ENCODE measurements at places on chromosomes 6 and 20.

DNA sequence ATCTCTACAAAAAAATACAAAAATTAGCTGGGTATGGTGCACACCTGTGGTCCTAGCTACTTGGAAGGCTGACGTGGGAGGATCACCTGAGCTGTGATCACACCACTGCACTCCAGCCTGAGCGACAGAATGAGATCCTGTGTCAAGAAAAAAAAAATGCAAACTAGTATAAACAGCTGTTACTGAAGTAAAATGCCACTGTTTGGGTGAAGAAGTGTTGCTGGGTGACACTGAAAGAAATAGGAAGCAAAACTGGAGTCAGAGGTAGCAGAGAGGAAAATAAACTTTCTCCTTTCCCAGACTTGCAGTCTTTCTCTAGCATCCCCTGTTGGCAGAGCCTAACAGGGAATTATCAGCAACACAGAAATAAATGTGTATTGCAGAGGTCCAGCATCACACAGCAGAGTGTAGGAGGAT is 241.2 kb upstream of the PREP start:
- no peak for DNase-seq

GRCh38 chr6:108689272-108690161 is 128.8 kb downstream of the FOXO3 start:
- no peak for DNase-seq

DNA sequence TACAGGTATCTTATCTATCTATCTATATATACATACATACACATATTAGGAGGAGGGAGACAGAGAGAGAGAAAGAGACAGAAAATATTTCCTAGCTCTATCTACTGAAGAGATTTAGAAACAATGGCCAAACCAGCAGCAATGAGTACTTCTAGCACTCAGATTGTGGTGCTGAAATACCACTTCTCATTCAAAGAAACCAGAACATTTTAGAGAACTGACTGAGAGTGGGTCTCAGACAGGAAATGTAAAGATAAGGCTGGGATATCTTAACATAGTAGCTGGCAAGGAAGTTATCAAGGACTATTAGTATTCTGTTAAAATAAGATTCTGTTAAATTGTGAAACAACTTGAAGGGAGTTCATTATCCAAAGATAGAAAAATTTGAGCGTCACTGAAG is 57.0 kb downstream of the DNAAF9 start:
- no peak for DNase-seq

GRCh38 chr20:42706759-42707158 is 482.9 kb downstream of the PTPRT start:
- no peak for DNase-seq

DNA sequence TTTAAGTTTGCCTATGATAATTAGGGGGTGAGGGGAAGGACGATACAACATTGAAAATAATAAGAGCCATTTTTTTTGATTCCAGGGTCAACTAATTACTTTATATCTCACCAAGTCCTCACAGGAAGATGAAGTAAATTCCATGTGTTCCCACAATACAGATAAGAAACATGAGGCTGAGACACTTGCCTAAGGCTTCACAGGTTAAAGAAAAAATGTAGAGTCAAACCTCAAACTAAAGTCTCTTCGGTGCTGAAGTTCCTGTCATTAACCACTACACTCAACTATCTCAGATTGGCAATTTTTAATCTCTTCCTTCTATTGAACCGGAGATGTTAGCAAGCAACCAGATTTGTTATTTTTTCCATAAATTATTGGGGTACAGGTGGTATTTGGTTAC is 33.0 kb downstream of the MRAP2 start:
- no peak for DNase-seq

GRCh38 chr6:137094411-137095008 is 49.7 kb upstream of the IL20RA start:
- peak; percentile 77 for DNase-seq

DNA sequence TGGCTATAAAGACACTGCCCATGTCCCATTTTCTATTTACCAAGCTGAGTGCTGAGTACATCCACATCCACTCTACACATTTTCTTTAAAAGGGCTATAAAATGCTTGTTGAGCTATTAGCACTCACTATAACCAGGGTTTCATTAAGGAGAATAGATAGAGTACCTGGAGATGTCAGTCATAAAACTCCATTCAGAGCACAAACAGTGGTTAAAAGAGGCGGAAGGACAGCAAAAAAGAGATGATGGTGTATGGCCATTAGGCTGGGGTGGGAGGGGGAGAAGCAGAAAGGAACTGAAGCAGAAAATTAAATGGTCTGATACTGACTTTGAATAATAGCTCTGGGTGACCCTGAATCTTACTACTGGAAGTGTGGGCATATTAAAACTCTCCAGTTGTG is 609.9 kb upstream of the MAP3K7 start:
- DNase-seq = no peak

- DNase-seq = no peak
Observed at GRCh38 chr6:170033666-170034065, 257.2 kb downstream of the DLL1 start.

DNA sequence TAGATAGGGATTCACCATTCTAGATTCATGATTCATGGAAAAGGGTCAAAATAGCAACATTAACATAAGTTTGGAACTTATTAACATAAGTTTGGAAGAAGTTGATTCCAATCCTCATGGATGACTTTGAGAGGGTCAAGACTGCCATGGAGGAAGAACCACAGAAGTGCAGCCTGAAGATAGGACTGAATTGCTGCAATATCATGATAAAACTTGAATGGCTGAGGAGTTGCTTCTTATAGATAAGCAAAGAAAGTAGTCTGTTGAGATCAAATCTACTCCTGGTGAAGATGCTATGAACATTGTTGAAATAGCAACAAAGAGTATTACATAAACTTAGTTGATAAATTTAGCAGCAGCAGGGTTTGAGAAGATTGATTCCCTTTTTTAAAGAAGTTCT is 62.2 kb downstream of the GMDS start:
- DNase-seq = no peak

DNA sequence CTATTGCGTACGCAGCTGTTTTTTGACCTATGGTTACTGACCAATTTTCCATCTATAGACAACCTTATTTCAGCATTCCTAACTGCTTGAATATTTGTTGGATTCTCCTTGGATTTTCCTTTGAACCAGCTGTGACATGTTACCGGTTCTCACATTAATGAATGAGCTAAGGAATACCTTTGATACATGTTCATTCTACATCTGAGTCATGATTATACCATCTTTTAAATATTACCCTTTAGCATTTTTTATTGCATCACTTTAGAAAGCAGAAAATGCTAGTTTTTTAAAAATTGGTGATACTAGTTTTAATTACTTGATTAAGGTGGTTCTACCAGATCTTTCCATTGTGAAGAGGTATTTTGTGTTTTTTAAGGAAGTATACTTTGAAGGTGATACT is 1.9 kb upstream of the IGF2R start:
- DNase-seq = no peak

- no peak for DNase-seq
Observed at GRCh38 chr6:64777941-64778785, 928.9 kb downstream of the EYS start.

- no peak for DNase-seq
Observed at GRCh38 chr6:37502703-37503291, 3.1 kb upstream of the CCDC167 start.

DNA sequence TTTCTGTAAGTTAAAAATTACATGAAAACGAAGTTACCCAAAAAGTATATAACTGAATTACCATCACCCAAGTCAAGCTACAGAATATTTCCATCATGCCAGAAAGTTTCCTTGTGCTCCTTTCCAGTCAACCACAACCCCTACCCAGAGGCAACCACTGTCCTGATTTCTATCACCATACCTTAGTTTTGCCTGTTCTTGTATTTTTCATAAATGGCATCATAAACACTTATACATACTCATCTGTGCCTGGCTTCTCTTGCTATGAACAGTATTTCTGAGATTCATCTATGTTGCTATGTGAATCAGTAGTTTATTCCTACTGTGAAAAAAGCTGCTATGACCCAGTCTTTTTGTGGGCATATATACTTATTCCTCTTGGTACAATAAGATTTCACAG is 7.4 kb downstream of the FKBP5 start:
- DNase-seq = no peak

DNA sequence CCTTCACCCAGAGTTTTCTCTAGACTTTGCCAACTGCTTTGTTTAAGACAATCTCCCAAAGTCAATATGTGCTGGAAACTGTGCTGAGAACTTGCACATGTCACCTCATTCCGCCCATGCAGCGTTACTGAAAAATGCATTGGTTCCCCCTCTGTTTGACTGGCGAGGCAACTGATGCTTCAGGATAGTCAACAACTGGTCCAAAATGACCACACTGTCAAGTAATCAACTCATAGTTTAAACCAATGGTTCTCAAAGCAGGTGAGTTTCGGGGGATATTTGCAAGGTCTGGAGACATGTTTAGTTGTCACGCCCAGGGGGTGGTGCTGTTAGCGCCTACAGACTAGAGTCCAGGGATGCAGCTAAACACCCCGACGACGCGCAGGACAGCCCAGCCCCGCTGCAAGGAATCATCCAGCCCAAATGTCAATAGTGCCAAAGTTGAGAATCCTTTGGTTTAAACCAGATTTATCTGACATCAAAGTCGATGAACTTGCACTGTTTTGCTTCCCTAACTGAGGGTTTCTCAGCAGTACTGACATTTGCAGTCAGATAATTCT is 170.0 kb downstream of the ZNF217 start:
- DNase-seq = no peak

DNA sequence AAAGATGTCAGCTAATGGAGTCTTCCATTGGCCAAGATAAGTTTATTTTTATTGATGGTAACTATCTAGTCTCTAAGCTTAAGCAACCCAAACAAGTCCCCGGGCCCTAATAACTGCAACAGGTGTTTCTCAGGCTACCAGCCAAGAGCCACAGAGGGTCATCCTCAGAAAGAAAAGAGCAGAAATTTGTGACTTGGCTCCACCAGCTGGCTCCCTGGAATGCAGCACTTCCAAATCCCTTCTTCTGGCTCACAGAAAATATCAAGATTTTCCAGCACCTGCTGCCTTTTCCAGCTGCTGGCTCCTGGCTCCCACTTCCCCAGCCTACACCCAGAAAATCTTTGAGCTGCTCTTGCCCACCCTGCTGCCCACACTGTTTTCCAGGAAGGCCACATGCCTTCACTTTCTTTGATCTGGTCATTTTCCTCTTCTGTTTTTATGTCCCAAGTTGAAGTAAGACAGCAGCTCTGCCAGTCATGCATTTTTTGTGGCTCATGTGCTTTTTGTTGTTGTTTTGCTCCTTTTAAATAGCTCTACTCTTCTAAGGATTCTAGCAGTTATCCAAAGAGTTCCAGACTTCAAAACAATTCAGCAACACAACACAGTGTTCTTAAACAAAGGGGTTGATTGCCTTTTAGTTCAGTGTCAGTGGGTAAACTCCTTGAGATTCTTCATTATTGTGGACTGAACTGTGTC is 151.0 kb upstream of the SMLR1 start:
- DNase-seq = peak; percentile 35

- no peak for DNase-seq
Observed at GRCh38 chr6:168557512-168557911, 116.5 kb downstream of the SMOC2 start.

DNA sequence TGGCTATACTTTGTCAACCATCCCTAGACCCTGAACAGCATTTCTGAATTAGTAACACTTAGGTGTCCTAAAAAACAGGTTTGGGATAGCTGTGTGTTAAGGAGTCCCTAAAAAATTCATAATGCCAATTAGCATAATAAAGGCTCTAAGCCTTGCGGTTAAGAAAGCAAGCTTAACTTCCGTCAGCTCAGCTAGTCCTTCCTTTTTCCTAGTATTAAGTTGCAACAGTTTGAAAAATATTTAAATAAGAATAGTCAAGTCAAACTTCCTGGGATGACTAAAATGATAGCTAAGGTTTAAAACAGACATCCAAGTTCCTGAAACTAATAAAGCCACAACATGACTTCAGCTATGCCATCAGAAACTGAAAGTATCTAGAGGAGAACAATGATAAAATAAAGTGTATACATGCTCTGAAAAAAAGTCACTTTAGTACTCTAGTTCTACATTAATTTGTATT is 3.5 kb downstream of the AKIRIN2 start:
- no peak for DNase-seq

- DNase-seq = no peak
Observed at GRCh38 chr6:169098116-169098515, 155.5 kb downstream of the THBS2 start.

DNA sequence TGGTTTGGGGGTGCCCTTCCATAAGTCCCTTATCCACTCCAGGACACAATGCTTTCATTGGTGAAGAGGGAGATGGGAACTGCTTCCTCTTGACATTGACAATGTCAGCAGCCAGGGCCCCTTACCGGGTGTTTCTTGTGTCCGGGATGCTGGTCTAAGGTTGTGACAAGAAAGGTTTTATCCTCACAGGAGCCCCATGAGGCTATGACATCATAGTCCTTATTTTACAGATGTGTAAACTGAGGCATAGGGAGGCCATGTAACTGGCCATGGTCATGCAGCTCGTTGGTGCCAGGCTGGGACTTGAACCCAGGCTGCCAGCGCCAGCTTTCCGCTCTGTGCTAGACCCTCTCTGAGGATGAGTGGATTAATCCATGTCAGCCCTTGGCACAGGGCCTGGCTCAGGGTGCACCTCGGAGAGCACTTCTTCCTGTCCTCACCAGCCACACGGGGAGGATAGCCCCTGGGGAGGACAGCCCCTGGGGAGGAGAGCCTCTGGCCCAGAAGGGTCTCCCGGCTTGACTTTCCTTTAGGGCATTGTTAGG is 157.3 kb downstream of the SYCP2 start:
- DNase-seq = no peak

- no peak for DNase-seq
Observed at GRCh38 chr6:169794317-169795055, 43.1 kb downstream of the ERMARD start.

DNA sequence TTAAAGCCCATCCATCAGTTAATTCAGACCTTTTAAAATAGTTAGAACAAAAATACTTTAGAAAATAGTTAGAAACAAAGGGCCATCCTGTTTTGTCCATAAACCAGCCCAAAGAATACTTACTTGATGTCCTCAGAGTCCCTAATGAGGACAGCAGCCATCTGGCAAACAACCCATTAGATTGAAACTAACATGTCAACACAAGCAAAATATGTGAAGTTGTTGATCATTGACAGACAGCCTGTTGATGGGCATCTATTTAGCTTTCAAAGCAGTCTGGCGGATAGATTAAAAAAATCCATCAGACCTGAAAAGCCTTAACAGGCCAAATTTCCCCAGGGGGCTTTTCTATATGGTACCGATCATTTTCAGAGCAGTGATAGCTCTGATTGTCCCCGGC is 154.2 kb upstream of the TSHZ2 start:
- no peak for DNase-seq

DNA sequence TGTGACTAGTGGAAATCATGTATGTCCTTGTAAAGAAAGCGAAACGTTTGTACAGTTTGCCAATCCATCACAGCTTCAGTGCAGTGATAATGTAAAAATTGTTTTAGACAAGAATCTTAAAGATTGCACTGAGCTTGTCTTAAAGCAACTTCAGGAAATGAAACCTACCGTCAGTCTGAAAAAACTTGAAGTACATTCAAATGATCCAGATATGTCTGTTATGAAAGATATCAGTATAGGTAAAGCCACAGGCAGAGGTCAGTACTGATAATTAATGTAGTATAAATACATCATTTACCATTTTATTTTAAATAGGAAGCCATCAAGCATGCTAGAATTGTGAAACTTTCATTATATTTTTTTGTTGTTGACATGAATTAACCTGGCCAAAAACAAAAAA is 60.9 kb upstream of the SMIM8 start:
- DNase-seq = no peak

Data from skin of body (tissue), 3 donors.